ENCODE measurements at places on chromosomes 11 and 22.

DNA sequence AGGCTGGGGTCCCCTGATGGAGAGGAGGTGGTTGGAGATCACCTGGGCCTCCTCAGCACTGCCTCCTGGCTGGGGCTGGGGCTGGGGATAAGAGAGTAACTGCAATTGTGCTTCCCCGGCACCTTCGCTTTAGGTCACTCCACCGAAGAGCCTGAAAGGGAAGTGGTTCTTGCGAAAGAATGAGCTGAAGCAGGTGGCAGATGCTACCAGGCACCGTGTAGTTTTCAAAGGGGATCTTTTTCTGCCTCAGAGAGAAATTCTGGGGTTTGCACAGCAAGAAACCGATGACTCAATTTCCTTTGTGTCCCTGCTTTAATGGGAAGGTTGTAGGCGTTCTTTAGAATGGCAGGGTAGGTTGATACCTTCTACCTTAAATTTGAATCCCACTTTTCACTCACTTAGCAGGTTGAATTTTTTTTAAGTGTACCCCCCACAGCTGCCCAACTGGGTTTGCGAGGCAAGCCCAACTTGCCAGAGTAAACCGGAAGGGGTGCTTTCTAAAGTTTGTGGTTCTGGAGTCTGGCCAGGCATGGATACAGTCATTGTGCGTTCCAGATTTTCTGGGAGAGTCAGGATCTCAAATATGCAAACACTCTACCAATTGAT, 5.3 kb downstream of the CD44 start:
- DNase-seq = no peak

DNA sequence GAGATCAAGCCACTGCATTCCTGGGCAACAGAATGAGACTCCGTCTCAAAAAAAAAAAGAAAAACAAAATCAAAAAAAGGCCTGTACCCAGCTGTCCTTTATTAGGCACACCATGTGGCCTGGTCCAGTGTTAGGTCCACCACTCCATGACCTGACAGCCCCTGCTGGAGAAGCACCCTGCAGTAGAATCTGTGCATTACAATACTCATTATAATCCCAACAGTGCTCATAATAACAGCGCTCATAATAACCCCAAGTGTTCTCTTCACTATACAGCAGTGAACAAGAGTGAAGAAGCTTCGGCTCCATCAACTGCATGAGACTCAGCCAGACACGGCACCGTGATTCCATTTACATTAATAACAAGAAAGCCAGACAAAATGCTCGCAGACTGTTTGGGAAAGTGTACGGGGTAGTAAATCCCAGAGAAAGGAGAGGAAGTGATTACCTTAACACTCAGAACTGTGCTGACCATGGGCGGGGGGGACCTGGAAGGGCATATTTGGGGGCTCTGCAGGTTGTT, 8.9 kb upstream of the EHD1 start:
- no peak for DNase-seq

- DNase-seq = no peak
Observed at GRCh38 chr22:46575911-46576555, 38.6 kb upstream of the CELSR1 start.

DNA sequence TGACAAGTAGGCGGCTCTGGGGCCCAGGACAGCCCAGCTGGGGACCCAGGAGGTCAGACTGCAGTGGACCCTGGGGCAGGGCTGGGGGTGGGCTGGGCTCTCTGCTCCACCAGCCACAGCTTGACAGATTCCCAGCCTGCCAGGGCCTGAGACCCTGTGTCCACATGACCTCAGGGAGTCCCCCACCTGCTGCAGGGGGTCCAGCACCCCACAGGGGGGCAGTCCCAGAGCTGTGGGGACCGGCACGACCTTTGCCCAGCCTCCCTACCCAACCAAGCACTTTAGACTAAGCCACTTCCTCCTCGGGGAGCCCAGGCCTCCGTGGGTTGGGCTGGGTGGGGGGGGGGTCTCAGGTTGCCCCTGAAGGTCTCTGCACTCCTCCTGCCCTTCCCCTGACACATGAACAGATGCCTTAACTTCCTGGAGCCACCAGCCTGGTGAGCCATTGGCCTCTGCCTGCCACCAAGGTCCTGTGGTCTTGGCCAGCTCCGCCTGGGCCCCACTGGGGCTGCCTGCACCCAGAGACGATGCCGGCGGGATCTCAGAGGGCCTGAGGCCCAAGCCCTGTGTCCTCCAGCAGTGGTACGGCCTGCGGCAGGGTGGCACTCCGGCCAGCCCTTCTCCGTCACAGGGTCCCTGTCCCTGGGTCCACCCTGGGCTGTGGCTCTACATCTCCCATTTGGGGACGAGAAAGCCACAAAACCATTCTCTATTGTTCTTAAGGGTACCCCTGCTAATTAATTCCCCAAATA, 3.4 kb downstream of the CCDC188 start:
- DNase-seq = no peak

- DNase-seq = no peak
Observed at GRCh38 chr11:5665746-5666401, 19.0 kb downstream of the TRIM5 start.

DNA sequence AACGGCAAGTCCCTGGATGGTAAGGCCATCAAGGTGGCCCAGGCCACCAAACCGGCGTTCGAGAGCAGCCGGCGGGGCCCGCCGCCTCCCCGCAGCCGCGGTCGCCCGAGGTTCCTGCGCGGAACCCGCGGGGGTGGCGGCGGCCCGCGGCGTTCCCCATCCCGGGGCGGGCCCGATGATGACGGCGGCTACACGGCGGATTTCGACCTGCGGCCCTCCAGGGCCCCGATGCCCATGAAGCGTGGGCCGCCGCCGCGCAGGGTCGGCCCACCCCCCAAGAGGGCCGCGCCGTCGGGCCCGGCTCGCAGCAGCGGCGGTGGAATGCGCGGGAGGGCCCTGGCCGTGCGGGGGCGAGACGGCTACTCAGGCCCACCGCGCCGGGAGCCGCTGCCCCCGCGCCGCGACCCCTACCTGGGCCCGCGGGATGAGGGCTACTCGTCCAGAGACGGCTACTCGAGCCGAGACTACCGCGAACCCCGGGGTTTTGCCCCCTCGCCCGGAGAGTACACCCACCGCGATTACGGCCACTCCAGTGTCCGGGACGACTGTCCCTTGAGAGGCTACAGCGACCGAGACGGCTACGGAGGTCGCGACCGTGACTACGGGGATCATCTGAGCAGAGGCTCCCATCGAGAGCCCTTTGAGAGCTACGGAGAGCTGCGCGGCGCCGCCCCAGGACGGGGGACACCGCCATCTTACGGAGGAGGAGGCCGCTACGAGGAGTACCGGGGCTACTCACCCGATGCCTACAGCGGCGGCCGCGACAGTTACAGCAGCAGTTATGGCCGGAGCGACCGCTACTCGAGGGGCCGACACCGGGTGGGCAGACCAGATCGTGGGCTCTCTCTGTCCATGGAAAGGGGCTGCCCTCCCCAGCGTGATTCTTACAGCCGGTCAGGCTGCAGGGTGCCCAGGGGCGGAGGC, 792 bp downstream of the RBMXL2 start:
- no peak for DNase-seq

GRCh38 chr11:132422722-132423121, 1052.3 kb downstream of the NTM start:
- no peak for DNase-seq

DNA sequence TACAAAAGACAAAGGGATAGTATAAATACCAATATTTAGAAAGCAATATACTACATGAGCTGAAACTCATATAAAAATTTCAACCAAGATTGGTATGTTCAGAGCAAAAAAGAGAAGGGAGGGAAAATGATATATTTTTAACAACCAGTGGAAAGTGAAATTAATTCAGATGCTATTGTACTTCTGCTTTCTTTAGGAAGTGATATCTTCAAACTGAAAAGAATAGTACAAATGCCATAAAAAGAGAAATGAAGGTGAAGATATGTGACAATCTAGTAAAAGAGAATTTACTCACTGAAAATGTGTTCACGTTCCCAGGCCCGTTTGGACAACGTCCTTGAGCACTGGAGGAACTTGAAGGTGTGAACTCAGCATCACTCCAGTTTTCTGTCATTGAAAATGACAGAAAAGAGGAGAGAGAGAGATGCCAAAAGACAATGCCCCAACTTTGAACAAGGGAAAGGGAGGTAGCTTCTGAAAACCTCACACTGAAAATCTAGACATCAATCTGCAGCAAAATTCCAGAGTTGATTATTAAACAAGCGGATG, 47.5 kb downstream of the SC5D start:
- no peak for DNase-seq

- no peak for DNase-seq
Observed at GRCh38 chr11:71481101-71481960, 28.3 kb downstream of the NADSYN1 start.

DNA sequence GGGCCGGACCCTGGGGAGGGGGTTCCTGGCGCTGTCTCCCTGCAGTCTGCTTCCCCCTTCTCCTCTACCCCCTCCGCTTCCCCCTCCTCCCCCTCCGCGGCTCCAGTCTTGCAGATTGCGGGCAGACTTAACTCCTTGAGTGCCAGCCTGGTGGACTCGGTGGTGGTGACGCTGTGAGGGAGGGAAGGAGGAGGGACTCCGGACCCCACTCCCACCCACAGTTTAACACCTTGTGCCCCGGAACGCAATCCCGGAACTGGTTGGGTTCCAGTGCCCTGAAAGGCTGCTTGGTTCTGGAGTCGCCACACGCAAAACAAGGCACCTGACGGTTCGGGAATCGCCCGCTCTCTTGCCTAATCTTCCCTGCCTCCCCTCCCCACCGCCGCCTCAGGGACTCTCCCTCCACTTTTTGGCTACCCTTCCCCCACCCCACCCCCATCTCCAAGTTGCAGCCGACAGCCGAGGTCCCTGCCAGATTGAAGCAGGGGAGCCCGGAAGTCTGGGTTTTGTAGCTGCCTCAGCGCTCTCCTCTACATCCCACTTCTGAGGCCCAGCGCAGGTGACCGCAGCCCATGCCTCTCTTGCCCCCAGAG, 3.9 kb upstream of the BCL9L start:
- DNase-seq = peak; percentile 94

- DNase-seq = no peak
Observed at GRCh38 chr11:69640260-69640994, 529 bp upstream of the CCND1 start.

DNA sequence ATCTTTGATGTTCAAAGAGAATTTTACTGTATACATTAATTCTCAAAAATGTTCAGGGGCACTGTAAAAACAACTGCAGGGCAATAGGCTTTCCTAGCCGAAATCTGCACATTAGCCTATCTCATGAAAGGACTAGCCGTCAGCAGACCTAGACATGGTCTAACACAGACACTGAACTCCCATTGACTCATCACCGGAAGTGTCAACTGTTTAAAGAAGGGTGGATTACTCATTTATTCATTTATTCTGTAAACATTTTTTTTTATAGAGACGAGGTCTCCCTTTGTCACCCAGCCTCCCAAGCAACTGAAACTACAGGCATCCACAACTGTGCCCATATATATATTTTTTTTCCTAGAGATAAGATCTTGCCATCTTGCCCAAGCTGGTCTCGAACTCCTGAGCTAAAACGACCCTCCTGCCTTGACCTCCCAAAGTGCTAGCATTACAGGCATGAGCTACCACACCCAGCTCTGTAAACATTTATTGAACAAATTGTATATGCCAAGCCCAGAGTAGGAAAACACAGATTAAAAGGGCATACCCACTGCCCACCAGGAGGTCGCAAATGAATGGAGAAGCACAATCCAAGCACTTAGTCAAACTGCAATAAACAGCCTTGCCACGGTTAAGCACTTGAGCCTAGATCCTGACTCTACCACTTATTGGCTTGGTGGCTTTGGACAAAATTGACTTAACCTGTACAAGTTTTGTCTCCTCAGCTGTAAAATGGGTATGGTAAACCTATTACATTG, 26.6 kb downstream of the RAB30 start:
- no peak for DNase-seq

DNA sequence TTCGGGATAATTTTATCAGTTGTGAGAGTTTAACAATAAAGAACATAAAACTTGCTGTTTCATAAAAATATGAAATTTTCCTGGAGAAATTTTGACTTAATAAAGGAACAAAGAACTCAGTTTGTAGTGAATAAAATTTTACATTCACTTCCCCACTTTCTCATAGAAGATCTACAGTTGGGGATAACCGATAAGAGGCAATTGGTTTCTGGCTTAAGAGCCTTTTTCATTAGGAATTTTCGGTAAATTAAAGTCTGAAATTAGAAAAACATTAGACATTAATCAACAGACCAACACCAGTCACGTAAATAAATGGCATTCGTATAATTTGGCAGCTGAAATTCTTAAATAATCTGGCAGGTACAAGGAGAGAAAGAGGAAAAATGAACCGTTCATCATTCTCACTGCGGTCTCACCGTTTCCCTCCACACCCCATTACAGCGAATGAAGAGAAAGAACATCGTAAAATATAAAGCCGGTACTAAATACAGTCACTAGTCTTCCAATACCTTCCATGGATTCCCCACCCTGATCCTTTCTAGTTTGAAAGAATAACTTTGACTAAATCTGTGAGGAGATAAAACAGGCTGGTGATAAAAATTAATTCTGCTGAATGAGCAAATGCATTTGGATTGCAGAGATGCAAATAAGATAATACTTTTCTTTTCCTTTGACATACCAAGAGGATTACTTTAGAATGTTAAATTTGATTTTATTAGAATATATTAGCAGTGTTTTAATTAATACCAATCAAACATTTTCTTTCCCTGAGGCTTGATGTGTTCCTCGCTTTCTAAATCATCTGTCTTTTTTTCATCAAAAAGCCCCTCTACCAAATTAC, 19.5 kb downstream of the BLID start:
- no peak for DNase-seq

DNA sequence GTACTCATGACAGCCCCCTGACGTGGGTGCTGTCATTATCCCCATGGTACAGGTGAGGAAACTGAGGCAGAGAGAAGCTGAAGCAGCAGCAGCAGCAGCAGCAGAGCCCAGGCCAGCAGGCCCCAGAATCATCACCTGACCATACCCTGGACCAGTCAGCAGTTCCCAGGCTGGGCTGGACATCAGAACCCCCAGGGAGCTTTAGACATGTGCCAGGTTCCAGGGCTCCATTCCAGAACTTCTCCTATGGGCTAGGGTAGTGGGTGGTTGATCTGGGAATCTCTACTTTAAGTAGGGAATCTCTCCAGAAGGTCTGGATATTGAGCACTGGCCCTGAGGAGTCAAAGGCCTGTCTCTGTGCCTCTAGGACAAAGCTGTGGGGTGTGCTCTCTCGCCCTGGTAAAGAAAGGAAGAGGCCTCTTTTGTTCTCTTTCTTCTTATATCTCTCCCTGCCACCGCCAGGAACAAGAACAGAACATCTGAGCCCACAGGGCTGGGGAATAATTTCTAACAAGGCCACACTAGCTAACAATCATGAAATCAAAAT, 26.6 kb downstream of the MAFF start:
- no peak for DNase-seq

GRCh38 chr11:2086239-2087040, 52.7 kb downstream of the IGF2 start:
- DNase-seq = no peak

DNA sequence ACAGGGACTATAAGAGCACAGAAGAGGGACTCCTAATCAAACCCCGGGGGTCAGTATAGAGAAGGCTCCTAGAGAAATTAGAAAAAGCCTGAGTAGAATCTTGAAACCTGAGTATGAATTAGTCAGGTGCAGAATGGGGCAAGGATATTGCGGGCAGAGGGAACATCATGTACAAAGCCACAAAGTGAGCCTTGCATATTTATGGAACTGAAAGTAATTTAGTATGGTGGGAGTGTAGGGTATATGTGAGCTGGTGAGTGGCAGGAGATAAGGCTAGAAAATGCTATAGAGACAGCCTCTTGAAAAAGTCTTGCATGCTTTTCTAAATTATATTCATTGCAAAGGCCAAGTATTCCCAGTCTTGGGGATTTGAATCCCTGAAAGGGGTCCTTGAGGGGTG, 93.7 kb downstream of the STIM1 start:
- DNase-seq = no peak

- no peak for DNase-seq
Observed at GRCh38 chr11:7494086-7494745, 8.9 kb downstream of the OLFML1 start.
